ENCODE measurements at places on chromosomes 5 and 9. TPM values are rescaled to one million over a fixed set of nuclear protein-coding genes. Genes with fewer than 3 reads are reported as not detected.

DNA sequence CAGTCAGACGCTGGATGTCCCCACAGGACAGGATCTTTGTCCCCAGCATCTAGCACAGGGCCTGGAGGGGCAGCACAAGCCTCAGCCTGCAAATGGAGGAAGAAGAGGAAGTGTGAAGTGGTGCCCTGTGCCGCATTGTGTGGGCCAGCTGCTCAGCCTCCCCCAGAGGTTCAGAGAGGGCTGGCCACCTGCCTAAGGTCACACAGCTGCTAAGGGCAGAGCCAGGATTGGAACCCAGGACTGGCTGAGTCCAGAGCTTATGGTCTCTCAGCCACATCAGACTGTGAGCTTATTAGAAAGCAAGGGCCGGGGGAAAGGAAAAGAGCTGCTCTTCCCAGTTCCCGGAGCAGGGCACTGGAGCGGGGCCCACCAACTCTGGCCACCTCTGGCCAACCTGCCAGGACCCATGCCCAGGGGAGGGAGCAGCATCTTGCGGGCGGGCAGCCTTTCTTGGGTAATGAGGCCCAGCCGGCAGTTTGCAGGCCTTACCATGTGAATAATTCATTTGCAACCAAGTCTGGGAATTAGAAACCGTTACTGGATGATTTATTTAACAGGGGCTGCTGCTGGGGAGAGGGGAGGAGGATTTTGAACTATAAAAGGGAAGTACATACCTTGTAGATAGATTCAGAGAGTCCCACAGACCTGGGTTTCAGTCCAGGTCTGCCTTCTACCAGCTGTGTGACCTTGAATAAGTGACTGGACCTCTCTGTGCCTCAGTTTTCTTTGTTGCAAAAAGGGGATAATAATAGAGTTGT is 11.6 kb upstream of the CRB2 start:
- DNase-seq = no peak

DNA sequence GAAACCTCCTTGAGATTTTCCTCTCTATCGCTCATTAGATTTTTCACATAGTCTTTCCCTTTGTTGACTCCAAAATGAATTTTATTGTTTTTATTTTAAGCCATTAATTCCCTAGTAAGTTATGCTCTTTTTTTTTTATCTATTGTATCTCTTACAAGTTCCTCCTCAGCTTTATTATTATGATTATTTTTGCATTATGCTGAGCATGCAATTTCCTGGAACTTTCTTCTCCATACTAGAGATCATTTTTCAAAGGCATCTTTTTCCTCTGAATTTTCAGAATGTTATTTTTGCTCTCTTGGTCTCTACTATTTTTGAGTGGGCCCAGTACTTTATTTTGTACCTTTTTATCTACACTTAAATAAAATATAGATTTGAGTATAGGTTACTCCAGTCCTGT is 376.6 kb upstream of the SEMA6A start:
- no peak for DNase-seq

- no peak for DNase-seq
These were observed 48.0 kb downstream of the RUSC2 start for GRCh38 chr9:35537913-35538312.

DNA sequence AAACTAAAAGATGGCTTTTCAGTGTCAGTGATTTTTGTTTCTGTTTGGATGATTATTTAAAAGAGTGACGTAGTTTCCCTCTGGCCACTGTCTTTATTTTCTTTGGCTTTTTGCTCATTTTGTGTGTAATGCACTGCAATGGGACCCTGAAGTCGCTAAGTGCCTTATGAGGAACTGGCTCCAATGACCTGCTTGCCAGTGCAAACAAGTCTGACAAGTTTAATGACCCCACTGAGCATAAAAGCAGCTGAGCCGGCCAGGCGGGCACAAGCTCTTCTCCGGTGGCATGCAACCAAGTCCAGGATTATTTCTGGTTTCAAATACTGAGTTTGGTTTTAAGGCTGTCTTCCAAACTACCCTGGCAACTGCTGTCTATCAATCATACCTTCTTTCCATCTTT is 15.6 kb upstream of the GNA14 start:
- DNase-seq = no peak

DNA sequence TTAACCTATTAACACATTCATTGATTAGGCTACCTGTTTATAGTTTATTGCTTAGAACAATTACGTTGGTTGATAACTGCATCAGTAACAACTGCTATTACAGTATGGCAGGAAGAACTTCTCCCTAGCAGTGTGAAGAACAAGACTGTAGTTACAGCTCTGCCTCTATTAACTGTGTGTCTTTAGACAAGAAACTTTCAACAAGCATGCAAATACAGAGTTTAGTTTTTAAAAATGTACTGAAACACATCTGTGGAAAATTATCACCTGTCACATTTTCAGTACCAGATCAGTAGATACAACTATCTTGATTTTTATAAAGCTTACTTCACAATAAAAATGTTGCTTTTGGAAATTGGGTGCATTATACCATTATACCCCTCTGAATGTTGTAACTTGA is 22.2 kb downstream of the ELL2 start:
- no peak for DNase-seq

DNA sequence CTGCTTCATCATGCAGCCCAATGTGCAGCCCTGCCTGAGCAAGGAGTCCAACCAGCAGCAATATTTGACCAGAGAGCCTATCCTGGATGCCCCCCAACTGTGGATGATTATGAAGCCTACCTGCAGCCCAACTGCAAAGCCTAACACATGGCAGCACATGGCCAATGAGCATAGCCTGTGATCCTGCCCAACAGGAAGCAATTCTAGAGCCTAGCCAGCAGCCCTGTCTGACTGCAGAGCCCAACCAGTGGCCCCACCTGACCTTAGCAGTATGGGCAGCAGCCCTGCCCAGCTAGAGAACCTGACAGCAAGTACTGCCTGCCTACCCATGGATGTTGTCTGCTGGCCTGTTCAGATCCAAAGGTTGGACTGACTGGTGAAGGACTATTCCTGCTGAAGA is 97.3 kb upstream of the SH3GL2 start:
- DNase-seq = no peak

DNA sequence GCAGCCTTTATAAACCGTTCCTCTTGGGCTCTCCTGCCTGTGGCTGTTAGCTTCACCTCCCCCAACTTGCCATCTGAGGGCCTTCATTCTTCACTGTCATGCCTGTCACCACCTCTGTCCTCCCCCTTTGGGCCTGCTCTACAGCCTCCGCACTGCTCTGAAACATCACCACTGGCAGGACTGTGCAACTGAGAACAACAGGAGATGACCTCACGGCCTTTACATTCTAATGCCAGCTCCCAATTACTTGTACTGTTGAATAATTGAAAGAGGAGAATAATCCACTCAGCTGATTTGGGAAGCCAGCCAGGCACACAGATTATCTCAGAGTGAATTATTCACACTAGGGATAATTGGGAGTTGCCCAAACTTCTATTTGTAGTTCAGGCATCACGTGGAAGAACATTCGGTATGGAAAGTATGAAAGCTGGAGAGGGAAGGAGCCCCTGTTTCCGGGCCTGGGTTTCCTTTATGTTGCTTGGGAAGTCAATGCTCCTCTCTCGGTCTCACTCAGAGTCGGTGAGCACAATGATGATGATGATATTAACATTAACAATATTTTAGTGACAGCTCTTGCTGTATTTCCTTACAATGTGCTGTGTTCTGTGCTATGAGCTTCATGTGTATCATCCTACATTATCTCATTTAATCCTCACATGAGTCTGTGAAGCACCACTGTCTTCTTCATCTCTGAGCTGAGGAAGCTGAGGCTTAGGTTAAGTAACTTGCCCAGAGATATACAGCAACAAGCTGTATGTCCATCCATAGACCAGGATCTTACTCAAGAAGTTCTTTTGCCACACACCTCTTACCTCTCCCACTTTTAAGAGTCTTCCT is 99.3 kb upstream of the LRRTM2 start:
- DNase-seq = no peak

- DNase-seq = no peak
These were observed 48.1 kb upstream of the LHFPL2 start for GRCh38 chr5:78696637-78697036.

GRCh38 chr5:86797677-86798076 is 179.9 kb downstream of the COX7C start:
- no peak for DNase-seq

- DNase-seq = no peak
These were observed 139.6 kb upstream of the LRRTM2 start for GRCh38 chr5:139014726-139015125.

GRCh38 chr5:37881359-37881758 is 41.5 kb upstream of the GDNF start:
- DNase-seq = no peak

DNA sequence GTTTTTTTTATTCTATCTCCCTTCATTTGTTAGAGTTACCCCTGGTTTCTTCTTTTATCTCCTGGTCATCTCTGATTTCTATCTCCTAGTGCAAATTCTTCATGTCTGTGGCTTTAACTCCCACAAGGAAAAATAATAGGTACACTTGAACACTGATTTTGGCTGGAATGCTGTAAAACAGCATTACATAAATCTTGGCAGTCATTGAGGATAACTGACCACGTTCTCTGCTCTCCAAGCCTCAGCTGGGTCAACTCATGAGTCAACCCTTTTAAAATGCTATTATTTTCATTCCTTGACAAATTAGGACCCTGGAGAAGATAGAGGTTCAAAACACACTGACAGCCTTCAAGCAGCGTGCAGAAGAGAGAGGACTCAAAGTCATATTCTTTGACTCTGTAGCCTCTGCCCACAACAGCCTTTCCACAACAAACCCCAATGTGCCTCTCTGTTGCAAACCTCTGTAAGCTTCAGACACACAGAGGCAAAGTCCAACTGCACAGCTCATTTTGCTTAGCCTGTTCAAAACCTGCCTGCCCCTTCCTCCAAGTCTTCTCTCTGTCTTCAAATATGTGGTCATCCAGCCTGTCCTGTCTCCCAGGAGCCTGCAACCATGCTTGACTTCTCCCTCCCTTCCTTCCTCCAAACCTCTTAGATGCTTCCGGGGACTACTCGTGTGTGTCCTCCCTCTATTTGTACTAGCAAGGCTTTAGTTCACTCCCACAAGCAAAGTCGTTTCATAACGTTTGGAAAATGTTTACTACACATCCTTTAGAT is 398.4 kb downstream of the MED10 start:
- no peak for DNase-seq

- no peak for DNase-seq
These were observed 40.8 kb upstream of the GARNL3 start for GRCh38 chr9:127223810-127224177.

DNA sequence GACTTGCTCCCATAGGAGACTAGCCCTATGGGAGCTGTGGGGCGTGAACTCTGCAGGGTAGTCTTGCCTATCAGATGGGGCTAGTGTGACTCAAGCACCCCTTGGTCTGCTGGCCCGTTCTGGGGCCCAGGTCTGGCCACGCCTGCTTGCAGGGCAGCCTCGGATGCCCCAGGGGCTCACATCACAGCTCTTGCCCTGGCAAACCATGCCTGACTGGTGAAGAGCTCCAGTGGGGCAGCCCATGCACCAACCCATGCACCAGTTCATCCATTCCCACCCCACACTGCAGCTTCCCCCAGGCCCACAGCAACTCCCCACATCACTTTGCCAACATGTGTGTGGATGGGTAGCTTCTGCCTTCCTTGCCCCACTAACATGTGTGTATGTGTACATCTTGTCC is 93.9 kb upstream of the PRLR start:
- no peak for DNase-seq

- DNase-seq = no peak
These were observed 452.7 kb downstream of the HINT1 start for GRCh38 chr5:130712324-130712723.

DNA sequence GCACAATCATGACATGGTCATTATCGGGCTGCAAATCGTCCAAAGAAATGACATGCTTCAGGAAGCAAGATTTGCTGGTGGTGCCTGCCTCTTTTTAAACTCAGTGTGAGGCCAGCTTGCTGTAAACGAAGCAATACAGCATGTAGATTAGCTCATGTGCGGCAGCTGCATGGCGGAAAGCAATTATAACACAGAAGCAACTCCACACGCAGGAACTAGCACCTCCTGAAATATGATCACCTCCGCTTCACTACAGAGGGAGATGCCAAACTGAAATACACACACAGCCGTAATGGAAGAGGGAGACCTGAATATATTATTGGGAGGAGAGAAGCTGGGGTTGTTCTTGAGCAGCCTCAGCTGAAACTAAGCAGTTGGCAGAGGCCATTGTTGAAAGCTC is 312.5 kb downstream of the PSAT1 start:
- no peak for DNase-seq

GRCh38 chr9:69086769-69087168 is 51.2 kb downstream of the FXN start:
- DNase-seq = no peak

DNA sequence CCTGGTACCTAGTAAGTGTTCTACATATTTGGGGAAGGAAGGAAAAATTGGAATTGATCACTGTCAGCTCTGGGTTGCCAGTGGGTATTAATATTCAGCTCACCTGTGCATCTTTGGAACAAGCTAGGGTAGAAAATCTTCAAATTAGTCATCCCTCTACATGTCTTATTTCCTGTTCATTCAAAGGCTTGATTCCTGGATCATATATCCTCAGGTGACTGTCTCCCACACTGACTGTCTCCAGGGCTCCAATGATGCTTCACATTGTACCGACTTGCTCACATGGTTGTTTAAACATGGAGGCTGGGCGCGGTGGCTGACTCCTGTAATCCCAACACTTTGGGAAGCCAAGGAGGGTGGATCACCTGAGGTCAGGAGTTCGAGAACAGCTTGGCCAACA is 11.6 kb upstream of the SUSD1 start:
- DNase-seq = no peak

DNA sequence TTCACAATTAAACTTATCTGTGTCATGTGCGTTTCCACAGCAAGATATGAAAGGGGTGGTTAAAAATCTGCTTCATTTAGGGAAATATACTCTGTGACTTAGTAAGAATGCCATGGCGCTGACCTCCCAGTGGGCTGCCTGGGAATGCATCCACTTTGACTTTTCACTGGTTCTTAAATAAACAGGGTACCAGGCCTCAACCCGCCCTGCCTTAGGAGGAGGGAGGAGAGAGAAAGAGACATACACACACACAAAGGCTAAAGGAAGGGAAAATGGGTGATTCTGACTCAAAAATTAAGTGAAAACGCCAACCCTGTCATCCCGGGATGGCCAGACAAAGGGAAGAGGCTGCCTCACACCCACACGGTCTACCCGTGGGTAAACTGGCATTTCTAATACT is 122.1 kb downstream of the EBF1 start:
- no peak for DNase-seq

- no peak for DNase-seq
These were observed 134.0 kb downstream of the SNX18 start for GRCh38 chr5:54651482-54652076.

GRCh38 chr5:102583276-102584124 is 84.7 kb upstream of the SLCO6A1 start:
- DNase-seq = no peak

GRCh38 chr5:168342151-168342825 is 50.8 kb downstream of the WWC1 start:
- DNase-seq = no peak

The CCDC152 gene
- total RNA-seq = 1.2 TPM

The C9orf153 gene
- 0.66 TPM for total RNA-seq

The WDR55 gene
- 42.9 TPM for total RNA-seq

The PTBP3 gene
- 110 TPM for total RNA-seq

The GAS1 gene
- 0.59 TPM for total RNA-seq

The IL9 gene
- not detected for total RNA-seq

The NEUROG1 gene
- total RNA-seq = not detected

The IL5 gene
- not detected for total RNA-seq

The PPIC gene
- not detected for total RNA-seq

The TYRP1 gene
- total RNA-seq = not detected

The PLAC8L1 gene
- not detected for total RNA-seq

The QRFP gene
- total RNA-seq = not detected

The ELOVL7 gene
- not detected for total RNA-seq
